ENCODE measurements at places on chromosomes 4 and X.

DNA sequence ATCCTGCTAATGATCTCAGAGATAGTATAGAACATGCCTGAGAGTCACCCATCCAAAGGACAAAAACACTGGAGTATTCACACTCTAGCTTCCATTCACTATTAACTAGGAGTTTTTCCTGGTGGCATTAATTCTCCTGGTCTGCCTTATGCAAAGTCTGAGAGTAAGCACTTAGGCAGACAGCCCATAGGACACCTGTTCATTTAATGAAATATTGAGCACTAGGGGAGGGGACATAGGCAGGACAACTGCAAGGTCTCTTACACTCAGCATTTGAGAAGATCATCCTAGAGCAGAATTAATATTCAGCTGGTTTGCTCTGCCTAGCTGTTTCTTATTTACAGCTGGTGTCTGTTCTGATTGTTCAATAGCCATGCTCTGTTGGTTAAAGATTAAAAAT is 508.5 kb downstream of the CENPC start:
- no peak for DNase-seq

DNA sequence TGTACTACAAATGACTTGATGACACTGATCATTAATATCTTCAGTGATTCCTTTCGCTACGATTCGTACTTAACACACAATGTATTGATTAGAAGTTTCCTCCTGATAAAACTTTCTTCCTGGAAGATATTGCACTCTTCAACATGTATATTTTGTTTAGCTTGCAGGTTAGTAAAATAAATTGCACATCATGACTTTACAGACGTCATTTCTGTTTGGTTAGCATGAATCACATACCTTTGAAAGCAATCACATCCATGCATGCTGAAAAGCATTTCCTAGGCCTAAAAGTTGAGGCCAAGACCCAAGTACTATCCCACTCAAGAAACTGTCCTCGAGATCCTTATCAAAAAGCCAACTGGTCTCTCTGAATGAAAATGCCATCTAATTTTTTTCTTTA is 1841.0 kb upstream of the PCDH7 start:
- no peak for DNase-seq

DNA sequence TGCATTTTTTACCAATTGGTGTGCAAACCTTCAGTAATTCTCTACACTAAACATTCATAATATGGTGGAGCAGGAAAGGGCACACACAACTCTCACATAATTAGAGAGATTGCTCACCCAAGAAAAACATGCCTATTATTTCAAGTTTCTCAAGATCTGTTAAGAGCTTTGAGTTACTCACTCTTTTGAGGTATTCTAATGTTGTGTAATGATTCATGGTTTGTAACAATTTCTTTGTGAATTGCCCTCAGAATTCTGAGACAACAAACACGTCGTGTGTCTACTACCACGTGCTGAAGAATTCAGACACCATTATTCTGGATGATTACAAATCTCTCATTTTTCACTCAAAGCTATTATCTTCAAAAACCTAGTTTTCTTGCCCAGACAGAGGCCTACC is 82.8 kb downstream of the PDGFC start:
- DNase-seq = no peak

GRCh38 chr4:36590343-36590742 is 308.9 kb downstream of the DTHD1 start:
- no peak for DNase-seq

GRCh38 chrX:5417381-5417780 is 811.3 kb downstream of the NLGN4X start:
- no peak for DNase-seq
